ENCODE measurements at places on chromosomes 3 and 15. TPM values are rescaled to one million over a fixed set of nuclear protein-coding genes. Genes with fewer than 3 reads are reported as not detected.

Gene LRRC31
- total RNA-seq, result not detected

Gene AADACL2
- total RNA-seq, result not detected

Gene BNC1
- not detected for total RNA-seq

Gene COL8A1
- total RNA-seq, result 3.7 TPM

Gene NMB
- 3.4 TPM for total RNA-seq

Gene BCHE
- 4.9 TPM for total RNA-seq

Gene GPR171
- not detected for total RNA-seq

Gene SPESP1
- total RNA-seq, result not detected

Gene LRRC49
- total RNA-seq, result 59.6 TPM

Gene NFKBIZ
- total RNA-seq, result 14.3 TPM

Gene DNAJC13
- 39.2 TPM for total RNA-seq

Gene CHDH
- 15.2 TPM for total RNA-seq
